ENCODE measurements at places on chromosomes 6 and 20. TPM values are rescaled to one million over a fixed set of nuclear protein-coding genes. Genes with fewer than 3 reads are reported as not detected.

C6orf163 gene
- total RNA-seq: 0.64 TPM

PSORS1C2 gene
- not detected for total RNA-seq

VWA7 gene
- total RNA-seq: 2.6 TPM

TBX18 gene
- not detected for total RNA-seq

OR2H2 gene
- not detected for total RNA-seq

MCM8 gene
- 38.8 TPM for total RNA-seq

- DNase-seq: no peak
Observed at GRCh38 chr6:100627911-100628758, 163.4 kb upstream of the SIM1 start.

DNA sequence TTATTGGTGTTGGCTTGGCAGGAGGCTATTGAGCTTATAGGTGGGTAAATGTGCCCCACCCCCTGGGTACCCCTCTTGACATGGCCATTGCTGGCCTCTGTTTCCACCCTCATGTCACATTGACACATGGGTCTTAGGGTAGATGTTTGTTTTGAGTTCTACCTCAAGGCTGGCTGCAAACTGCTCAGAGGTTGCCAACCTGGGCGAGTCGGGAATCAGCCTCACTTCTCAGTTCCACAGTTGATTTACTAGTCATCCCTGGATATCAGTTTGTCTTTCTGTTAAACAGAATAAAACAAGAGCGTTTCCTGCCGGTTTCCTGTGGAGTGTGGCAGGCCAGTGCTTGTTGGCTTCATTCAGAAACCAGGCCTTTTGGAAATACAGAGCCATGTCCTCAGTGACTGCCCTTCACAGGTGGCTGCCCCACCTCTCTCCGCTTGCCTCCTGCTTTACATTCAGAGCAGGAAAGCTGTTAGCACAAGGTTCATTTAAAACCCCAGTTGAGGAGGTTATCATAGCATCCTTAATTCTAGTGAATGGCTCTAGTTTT is 105.6 kb downstream of the TCP11 start:
- no peak for DNase-seq

DNA sequence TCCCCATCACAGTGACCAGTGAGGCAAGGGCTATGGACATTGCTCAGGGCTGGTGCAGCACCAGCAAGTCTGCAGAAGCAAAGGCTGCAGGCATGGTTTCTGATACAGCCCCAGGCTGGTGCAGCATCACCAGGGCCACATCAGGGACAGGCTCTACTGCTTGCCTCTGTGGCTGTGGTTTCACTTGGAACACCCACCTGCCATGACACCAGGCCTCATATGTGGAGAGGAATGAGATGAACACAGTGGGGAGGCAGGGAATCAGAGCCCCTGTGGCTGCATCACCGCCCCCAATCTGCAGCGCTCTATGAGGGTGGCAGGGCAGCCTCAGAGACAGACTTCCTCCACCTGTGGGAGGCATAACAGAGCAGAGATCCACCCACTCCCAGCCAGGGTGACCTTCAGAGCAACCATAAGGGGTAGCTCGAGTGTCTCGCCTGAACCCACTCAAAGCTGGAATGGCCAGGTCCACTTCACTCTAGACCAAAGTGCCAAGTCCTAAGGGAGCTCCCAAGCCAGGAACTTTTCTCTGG is 7.9 kb downstream of the RING1 start:
- DNase-seq: no peak

- DNase-seq: no peak
Observed at GRCh38 chr6:14344486-14344885, 226.9 kb downstream of the CD83 start.

- no peak for DNase-seq
Observed at GRCh38 chr20:21901470-21902275, 196.2 kb downstream of the PAX1 start.

GRCh38 chr6:13406781-13407180 is 78.4 kb upstream of the TBC1D7 start:
- DNase-seq: no peak

DNA sequence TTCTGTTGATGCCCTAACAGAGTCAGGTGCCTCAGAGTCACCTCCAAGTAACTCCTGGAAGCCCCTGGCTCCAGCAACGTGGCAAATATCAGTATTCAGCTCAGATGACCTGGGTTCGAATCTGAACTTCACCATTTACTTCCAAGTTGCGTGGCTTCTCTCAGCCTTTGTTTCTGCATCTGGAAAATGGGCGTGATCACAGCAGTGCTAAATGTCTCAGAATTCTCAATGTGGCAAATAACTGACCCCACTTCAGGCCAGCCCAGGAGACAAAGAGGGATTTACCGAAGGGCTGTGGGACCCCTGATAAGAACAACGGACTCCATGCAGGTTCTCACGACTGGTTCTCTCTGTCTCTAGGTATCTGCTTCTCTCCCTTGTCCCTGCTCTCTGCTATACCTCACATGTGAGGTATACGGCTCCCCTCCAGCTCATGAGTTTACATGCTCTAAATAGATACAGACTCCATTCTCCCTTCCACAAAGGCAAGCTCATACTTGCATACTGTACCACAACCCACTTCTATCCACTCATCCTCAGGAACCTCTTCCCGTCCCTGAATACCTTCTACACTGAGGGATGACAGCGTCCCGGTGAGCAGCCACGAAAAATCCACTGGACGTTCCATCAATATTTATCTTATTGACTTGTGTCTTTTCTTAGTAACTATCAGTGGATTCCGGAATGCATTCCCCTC is 84.1 kb downstream of the SNX5 start:
- DNase-seq: no peak

DNA sequence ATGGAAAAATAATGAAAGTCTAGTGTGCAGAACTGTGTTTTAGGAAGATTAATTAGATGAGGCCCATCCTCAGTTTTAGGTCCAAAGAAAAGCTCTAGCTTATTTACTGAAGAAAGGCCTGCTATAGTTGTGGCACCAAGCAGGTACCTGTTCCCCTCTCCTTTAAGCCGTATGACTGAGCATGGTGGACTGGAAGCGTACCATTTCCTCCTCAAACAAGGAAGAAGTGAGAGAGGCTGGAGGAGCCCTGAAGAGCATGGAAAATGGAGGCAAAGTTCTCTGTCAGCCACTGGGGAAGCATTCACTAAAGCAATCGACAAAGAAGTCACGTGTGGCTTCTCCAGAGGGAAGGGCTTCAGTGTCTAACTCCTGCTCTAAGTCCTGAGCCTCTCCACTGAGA is 100.2 kb downstream of the MAN1A1 start:
- DNase-seq: no peak

- no peak for DNase-seq
Observed at GRCh38 chr6:87487555-87487954, 14.8 kb downstream of the SLC35A1 start.

DNA sequence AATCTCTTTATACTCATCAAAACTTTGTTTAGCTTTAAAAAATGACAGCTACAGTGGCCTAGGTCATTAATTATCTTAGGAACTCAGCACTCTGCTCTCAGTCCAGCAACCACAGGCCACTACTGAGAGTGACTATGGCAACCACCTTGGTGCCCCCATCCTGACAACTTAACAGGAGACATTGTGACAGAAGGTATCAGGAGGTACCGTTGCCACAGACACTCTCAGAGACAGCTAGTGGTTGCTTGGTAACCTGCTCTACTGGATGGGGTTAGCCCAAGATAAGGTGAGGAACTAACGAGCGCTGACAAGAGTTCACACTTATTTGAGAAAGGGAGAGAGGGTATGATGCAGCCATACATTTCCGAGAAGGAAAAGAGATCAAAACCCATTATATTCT is 76.1 kb upstream of the TFAP2D start:
- DNase-seq: no peak

- no peak for DNase-seq
Observed at GRCh38 chr6:32551410-32551809, 21.3 kb upstream of the HLA-DRB5 start.

GRCh38 chr6:167575158-167575696 is 250.3 kb downstream of the TTLL2 start:
- DNase-seq: no peak

GRCh38 chr6:28944412-28944865 is 20.7 kb upstream of the TRIM27 start:
- peak; percentile 76 for DNase-seq

All from activated naive CD4-positive, alpha-beta T cell treated with anti-CD3 and anti-CD28 coated beads, Interleukin-2, amount 50 U/mL, for 72 hours (primary cell).